ENCODE measurements at places on chromosomes 3 and 15.
A peak's percentile ranks its signal among the peaks of the same experiment; 100 is the strongest.

DNA sequence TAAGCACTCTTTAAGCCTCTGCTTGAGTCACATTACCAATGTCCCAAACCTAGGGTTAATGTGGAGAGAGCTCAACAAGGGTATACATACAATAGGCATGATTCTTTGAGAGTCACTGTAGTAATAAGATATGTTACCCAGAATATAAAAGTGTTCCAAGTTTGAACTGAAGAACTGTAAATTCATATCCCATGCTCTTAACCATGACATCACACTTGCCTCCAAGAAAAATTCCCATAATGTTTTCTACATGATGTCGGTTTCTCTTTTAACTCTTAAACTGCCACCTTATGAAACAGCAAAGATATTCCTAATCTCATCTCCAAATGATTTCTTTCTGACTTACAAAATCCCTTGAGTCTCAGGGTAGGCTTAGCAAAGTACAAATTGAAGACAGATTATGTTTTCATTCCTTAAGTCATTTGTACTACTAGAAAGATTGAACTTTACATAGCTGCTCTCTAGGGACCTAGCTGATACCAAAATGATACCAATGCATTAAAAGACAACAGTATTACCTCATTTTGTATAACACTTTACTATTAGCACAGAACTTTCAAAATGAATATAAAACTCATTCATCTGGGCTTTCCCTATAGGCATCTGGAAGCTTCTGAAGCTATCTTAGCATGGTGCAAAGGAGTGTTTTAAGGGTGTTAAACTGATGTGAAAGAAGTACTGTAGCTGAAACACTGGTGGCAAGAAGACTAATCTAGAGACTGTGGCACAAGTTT lies 127.1 kb downstream of the KCNMB2 start:
- no peak for DNase-seq

GRCh38 chr3:38084334-38085310 lies 45.6 kb downstream of the DLEC1 start:
- peak; percentile 8 for DNase-seq

GRCh38 chr15:25741256-25741580 lies 121.9 kb downstream of the ATP10A start:
- no peak for DNase-seq

GRCh38 chr15:33638453-33638852 lies 327.7 kb downstream of the RYR3 start:
- DNase-seq, result no peak

DNA sequence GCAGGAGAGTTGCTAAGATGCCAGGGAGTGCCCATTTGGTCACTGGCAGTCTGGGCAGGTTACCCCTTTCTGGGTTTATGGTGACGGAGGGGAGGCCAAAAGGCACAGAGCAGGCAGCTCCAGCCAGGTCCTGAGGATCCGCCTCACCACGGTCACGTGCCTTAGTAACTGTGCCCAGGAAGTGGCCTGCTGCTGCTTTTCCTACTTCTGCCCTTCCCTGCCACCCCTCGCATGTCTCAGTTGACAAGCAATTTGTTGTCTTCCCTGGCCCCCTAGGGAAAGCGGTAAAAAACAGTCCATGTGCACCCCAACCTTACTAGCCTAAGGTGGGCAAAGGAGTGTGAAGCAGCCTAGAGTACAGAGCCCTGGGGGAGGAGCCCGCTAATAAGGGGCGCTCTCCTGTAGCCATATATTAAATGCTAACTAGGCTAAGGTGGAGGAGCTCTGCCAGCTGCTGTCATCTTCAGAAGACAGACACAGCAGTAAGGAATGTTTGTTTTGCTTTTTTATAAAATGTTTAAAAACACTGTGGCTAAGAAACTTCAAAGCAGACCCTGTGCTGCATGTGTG lies 9.1 kb upstream of the LIPH start:
- no peak for DNase-seq

DNA sequence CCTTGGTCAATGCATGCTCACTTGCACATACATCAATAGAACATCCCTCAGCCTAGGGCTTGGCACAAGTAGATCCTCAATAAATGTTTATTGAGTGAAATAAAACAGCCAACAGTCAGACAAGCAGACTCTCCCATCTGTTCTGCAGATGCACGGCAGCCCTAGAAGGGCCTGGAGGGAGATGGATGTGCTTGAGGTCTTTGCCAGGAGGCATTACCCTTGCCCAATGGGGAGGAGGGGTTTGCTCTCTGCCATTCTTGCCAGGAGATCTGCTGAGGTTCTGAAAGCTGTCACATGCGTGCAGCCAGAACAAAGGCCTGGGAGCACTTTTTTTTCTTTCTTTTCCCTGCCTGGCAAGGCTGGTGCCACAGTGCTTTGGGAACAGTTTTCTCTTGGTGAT lies 349.3 kb upstream of the THRB start:
- DNase-seq, result no peak

DNA sequence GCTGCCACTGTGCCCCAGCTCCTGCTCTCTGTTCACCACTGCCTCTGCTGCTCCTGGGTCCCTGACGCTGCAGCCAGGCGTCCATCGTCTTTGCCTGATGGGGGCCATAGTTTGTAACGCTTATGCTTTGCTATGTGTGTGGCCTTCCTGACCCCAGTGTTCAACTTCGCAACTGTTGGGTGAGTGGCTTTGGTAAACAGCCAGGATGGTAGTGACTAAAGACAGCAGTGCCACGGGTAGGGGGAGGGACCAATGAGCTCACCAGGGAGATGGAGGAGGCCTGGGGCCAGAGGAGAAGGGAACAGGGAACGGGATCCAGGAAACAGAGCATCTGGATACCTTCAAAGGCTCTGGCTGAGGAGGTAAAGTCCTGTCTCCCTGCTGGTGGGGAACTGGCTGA lies 75.9 kb upstream of the ALDH1L1 start:
- DNase-seq, result no peak

GRCh38 chr3:183823963-183824362 lies 1.4 kb downstream of the MAP6D1 start:
- DNase-seq, result no peak

DNA sequence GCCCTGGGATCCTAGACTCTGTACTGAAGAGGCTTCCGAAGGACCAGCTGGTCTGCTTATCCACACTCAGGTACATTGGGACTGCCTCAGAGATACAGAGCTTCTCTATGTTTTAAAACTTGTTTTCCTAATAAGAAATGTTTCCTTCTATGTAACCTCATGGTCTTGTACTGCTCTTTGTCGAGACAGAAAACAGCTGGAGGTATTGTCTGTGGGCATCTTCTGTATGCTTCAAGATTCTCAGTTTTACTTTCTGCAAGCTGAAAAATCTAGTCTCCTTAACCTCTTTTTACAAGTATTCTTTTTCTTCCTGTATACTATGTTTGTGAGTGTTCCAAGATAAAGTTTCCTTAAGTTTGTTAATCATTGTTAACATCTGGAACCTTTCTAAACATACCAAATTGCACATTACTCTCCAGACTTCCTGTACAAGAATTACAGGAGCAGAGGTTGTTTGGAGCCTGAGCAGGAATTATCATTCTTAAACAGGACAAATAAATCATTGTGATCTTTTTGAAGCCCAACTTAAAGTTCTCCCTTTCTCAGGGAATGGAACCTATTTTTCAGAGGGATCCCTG lies 358.3 kb upstream of the CFAP20DC start:
- DNase-seq, result no peak

DNA sequence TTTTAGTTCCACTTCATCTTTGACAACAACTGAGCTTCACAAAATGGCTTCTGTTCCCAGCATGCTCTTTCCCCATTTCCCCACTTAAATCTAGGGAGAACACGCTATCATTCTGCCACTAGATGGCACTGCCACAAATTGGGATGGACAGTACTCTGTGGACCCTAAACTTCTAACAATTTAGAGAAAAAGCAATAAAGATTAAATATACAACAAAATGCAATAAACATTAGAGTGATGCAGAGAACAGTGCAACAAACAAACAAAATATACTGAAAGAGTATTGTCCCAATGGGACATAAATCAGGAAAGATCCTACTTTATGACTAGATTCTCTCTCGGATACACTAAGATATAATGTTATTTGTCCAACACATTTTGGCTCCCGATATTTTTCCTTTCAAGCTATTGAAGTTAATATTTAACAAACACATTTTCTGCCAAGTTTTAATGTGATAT lies 169.7 kb upstream of the TMCO5A start:
- DNase-seq, result no peak

GRCh38 chr3:128287216-128287615 lies 133.9 kb downstream of the EEFSEC start:
- DNase-seq, result no peak

GRCh38 chr3:194293546-194294198 lies 57.5 kb downstream of the CPN2 start:
- DNase-seq, result no peak

- DNase-seq, result peak; percentile 47
These were observed 741.0 kb upstream of the CBLB start for GRCh38 chr3:106609666-106610301.

DNA sequence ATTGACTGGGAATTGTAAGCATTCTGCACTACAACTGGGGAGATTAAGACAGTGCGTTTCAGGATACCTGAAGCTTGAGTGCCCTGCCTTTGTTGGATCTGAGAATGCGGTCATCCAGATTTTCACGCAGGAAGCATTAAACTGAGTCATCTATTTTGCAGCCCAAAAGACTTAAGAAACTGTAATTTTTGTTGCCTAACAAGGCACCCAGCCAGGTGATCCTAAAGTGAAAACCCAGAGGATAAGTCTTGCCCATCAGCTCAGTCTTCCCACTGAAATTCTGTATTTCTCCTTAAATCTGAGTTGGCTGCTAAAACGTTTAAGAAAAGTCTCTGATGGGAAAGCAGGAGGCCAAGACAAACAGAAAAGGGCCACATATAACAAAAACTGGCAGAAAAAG lies 242.5 kb upstream of the TMCO5A start:
- DNase-seq, result no peak

GRCh38 chr3:181486141-181486885 lies 225.4 kb upstream of the SOX2 start:
- no peak for DNase-seq

DNA sequence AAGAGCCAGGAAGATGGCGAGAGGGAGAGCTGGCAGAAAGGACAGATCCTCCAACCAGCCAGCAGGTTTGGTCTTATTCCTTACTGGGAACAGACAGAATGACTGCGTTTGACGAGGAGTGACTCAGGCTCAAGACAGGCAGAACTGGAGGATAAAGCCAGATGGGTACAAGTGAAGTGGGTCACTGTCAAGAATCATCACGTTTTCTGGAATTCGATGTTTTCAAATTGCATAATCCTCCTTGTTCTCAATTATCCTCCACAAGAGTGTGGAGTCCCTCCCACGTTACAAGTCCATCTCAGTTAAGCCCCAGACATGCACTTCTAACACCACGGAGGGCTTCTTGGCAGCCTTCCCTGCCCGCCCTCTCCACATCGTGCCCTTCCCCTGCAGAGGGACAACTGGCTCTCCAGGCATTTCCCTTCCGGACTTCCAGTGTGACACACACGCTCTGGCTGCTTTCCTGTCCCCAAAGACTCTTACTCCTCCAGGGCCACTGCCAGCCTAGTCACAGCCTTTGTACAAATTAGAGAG lies 183.1 kb downstream of the CHST2 start:
- no peak for DNase-seq

DNA sequence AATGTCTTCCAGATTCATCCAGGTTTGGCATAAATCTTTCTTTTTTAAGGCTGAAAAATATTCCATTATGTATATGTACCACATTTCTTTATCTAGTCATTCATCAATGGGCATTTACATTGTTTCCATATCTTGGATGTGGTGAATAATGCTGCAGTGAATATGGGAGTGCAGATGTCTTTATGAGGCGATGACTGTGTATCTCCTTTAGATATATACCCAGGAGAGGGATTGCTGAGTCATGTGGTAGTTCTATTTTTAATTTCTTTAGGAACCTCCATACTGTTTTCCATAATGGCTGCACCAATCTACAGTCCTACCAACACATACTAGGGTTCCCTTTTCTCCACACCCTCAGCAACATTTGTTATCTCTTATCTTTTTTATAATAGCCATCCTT lies 96.3 kb downstream of the LRRC28 start:
- no peak for DNase-seq

GRCh38 chr3:61803983-61804382 lies 242.6 kb downstream of the PTPRG start:
- no peak for DNase-seq

Data from activated CD4-positive, alpha-beta T cell treated with anti-CD3 and anti-CD28 coated beads, Interleukin-2, amount 50 U/mL, for 1 hour (primary cell).